IPS DF 6.9 (cell line): ENCODE measurements at places on chromosomes 1 and 21.

DNA sequence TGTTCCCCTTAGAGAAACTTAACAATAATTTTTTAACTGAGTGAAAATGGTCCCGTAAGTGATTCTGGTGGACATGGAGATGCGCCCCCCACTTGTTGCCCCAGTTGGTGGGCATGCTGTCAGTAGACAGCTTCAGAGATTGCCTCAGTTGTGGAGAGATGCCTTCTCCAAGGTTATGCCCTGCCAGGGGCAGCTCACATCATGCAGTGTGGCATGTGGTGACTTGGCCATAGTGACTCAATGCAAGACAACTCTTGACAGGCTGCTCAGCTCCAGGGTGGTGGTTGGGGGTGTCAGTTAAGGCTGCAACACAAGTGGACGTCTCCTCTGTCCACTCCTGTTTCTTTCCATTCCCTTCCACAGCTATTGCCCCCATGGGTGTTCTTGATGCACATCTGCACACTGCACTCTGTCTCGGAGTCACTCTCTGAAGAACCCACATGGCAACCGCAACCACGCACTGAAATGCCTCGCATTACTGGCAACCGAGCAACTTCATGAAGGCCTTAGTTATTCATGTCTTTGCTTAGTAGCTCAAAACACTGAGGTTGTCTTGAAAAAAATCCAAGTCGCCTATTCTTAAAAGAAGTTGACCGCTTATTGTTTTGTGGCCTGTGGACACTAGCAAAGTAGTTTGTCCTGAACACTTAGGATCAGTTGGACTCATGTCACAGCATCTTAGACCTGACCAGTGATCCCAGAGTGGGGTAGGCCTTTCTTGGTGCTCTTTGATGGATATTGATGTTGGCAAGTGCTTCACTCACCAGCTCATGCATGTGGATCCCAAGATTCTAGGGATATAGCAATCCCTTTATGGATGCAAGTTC, 54.8 kb upstream of the USP1 start:
- no peak for DNase-seq
- no peak overlapping the region for H3K4me3 ChIP-seq
- no peaks in the 10 kb centered on the region for H3K27me3 ChIP-seq
- H3K4me1 ChIP-seq: no peaks in the 10 kb centered on the region

DNA sequence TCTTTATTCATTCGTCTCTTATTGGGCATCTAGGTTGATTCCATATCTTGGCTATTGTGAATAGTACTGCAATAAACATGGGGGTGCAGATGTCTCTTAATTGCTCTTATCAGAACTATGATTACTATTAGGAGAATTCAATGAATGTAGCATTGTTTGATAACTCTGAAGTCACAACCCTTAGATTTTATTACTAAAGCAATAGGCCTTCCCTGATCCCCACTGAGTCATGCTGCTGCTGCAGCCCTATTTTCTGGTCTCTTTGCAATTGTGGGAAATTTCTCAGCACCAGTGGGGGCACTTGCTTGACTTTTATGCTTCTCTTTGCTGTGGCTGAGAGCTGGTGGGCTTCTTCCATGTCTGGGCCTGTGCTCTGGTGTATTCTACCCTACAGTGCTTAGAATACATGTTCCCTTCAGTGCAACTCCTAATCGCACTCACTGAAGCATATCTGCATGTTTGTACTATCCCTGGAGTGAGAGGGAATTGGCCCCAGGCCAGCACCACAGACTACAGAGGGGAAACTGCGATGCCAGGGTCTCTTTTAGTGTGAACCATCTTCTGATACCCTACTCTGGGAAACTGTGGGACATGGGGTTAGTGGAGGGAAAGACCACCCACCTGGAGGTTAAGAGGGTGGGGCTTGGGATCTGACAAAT, 52.2 kb upstream of the ROR1 start:
- H3K27ac ChIP-seq: no peak overlapping the region
- H3K4me3 ChIP-seq: no peak overlapping the region
- H3K27me3 ChIP-seq: no peaks in the 10 kb centered on the region
- no peak for DNase-seq

DNA sequence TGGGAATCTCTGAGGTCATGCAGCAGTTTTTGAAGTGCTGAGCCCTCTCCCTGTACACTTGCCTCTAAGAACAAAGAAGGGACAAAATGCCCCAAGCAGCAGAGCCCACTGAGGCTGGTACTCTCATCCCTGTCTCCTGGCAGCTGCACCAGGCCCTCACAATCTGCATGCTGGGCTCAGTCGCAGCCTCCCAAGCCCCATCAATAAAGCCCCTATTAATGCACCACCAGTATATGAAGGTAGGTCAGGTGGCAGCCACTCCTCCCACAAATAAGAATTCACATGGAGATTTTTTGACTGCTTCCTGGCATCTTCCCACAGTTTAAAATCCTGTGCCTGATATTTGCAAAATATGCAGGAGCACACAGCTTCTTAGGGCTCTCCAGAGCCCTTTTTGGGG, 181.2 kb upstream of the PALMD start:
- no peak overlapping the region for H3K4me3 ChIP-seq
- H3K4me1 ChIP-seq: no peaks in the 10 kb centered on the region
- no peak for DNase-seq
- no peaks in the 10 kb centered on the region for H3K27me3 ChIP-seq
- no peaks in the 10 kb centered on the region for H3K36me3 ChIP-seq

DNA sequence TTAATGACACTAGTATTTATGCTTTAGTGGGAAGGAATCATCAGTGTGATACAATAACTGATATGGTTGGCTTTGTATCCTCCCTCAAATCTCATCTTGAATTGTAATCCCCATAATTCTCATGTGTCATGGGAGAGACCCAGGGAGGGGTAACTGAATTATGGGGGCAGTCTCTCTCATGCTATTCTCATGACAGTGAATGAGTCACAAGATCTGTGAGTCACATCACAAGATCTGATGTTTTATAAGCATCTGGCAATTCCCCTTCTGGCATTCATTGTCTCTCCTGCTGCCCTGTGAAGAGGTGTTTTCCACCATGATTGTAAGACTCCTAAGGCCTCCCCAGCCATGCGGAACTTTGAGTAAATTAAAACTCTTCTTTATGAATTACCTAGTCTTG, 1760.3 kb downstream of the NCAM2 start:
- H3K27me3 ChIP-seq: no peaks in the 10 kb centered on the region
- H3K27ac ChIP-seq: no peak overlapping the region
